ENCODE measurements at places on chromosomes 1 and 21.

- peak; percentile 94 for DNase-seq
These were observed at the start of gene TXNIP for GRCh38 chr1:145996433-145997015. TXNIP (minus strand) TSS chr1:145996579; CDS start chr1:145996266, 313 bp downstream.

DNA sequence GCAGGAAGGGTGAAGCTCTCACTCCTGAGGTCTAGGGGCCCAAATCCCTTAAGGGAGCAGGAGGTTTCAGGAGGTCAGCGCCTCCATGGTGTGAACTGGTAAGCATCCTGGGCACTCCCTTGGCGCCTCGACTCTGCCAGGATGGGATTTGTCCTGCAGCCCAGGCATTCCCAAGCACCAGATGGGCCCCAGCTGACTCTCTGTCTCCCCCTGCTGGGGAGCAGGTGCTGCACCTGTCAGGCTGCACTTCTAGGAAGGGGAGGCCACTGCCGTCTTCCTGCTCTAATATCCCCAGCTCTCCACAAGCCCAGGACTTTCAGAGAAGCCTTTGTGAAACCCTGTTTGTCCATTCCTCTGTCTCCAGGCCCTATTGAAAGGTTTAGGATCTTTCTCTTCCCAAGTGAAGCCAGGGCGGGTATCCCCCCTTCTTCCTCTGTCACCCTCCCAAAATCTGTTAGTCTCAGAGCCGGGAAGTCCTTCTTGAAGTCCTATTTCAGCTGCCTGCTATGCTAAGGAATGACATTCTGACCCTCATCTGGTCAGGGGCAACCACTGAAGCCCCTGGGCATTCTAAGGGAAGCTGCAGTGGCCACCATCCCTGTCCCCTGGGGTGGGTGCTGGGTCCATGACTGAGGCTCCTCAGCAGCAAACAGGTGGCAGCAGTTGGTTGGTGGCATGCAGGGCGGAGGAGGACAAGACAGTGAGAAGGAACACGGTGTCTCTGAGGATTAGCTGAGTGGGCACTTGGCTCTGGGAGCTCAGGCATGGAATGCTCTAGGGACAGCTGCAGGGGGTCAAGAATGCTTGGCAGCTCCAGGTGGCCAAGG, 3.2 kb downstream of the MYBPH start:
- DNase-seq: peak; percentile 42

DNA sequence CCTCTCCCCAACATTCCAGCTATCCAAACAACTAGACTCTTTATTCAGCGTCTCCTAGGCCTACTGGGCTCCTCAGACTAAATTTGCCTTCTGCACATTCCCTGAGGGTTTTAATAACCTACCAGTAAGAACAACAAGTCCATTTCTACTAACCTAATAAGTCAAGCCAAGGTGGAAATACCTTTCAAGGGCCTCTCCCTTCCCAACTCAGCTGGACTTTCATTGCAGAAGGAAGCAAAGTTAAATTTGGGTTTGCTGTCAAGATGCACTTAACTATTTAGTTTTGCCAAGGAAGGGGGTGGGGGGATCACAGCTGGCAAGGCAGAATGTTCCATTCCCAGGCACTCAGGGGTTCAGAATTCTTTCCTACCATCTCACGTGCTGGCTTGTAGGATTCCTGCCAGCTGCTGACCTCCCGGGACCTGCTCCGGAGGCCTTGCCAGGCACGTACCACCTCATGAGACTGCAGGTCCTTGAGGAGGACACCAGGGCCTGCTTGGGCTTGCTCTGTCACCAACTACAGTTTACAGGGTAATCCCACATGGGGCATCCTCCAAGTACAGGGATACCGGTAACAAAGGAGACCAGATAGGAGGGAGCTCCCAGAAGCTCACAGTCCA, 29.8 kb downstream of the SLC30A1 start:
- DNase-seq: no peak

DNA sequence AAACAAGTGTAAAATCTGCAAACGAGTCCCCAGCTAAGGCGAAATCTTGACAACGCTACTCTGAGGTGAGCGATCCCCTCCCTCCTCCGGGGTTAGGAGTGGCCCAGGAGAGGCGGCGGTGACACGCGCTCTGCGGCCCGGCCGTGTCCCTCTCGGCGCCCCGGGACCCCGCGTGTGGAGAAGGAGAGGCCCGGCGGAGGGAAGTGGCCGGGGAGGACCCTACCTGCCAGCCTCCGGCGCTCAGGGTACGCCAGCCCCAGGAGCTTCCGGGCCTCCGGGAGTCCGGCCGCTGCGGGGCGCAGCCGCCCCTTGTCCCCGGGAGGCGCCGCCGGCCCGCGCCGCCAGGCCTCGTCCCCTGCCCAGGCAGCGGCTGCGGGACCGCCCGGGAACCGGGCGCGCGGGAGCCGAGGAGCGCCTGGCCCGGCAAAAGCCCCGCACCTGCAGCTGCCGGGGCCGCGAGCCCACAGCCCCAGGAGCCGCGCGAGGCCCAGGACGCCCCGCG, 543 bp downstream of the ABCB10 start:
- peak; percentile 16 for DNase-seq

DNA sequence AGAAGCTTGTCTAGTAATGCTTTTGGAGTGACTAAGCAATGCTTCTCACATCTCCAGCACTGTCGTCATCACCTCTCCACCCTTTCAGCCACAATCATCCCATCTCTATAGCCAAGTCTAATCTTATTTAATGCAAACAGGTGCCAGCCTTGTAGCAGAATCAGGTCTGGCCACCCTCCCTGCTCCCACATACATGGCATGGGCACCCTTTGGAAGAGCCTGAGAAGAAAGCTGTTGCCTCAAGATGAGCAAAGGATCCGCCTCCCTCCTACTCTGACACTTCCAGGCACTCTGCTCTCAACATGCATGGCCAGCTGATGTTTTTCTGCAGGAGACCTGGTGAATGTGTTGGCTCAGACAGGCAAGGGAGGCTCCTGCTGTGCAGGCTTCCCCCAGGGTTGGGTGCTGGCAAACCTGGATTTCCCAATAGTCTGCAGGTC, 113.1 kb upstream of the GRIK3 start:
- DNase-seq: no peak

GRCh38 chr1:178023181-178023618, 53.3 kb upstream of the SEC16B start:
- DNase-seq: no peak

DNA sequence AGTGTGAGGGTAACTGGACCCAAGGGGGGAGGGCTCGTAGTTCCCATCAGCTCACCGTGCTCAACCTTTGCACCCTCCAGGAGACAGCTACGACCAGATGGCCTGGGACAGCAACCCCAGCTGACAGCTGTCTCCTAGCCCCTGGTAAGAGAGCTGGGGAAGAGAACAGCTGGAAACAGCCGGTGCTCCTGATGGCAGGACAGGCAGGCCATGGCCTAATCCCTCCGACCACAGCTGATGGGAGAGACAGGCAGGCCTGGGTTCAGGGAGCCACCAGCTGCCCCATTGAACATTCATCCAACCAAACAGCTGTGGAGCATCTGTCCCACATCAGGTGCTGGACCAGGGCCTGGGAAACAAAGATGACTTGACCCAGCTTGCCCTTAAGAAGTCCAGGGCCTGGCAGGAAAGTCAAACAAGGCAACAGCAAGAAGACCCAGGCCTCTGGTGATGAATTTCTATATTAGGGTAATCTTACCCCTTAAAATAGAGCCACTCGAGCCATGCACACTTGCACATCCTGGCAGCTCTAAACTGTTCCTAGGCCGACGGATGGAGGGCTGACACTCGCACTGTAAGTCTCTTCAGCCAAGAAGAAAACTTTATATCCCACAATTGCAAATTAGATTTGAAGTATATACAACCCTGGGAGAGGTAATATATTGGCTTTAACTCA, 12.2 kb downstream of the OLFML2B start:
- DNase-seq: no peak

GRCh38 chr1:12416101-12416500, 186.3 kb downstream of the VPS13D start:
- no peak for DNase-seq

GRCh38 chr1:2638466-2639115, 5.8 kb upstream of the MMEL1 start:
- DNase-seq: no peak

DNA sequence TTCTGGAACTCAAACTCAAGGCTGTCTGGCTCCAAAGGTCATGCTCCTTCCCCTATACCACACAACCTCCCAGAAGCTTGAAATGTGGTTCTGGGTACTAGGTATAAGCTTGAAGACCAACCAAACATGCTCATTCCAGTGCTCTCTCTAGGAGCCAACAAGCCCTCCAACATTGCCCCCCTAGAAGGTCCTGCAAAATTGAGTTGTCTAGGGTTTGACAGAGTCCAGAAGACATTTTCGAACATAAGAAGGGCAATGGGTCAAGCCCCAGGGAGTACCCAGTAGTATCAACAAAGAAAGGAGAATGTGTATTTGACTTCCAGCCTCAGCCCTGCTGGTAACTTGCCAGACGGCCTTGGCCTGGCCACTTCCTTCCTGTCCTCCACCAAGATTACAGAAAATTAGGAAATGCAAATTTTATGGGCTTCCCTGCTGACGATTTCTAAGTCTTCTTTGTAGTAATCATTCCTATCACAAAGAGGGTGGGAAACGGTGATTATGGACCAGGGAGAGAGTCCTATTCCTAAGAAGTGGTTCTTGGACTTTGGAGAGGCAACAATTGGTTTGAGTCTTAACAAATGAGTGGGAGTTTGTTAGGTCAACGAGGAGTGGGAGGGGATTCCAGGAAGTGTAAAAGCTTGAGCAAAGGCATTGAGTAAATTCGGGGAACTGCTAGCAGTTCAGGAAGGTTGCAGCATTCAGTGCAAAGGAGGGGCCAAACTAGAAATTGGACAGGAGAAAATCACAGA, 18.7 kb upstream of the SLAMF1 start:
- peak; percentile 47 for DNase-seq

DNA sequence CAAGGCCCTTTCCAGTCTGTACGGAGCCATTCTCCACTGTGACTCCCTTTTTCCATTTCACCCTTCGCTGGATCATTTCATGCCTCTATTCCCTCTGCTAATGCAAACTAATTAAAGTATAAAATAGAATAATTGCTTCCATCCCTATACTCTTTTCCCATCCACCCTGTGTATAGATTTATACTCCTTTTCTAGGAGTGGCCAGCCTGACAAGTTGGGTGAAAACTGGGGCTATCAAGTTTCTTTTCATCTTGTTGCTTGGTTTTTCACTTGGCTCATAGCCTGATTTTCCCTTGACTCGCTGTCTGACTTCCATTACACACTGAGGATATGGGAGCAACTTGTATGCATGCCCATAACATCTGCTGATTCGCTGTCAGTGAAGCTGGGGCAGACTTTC, 107.0 kb downstream of the PLXNA2 start:
- DNase-seq: no peak

GRCh38 chr1:110786802-110787327, 86.1 kb upstream of the CD53 start:
- no peak for DNase-seq

DNA sequence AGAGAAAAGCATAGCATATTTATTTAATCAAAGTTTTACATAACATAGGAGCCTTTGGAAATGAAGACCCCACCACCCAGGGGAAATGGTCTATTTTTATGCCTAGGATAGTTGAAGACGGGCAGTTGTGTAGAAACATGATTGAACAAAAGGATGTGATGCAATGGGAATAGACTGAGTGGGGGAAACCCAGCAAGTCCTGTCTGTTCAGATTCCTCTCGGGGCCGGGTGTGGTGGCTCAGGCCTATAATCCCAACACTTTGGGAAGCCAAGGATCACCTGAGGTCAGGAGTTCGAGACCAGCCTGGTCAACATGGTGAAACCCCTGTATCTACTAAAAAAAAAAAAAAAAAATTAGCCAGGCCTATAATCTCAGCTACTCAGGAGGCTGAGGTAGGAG, 298.3 kb downstream of the MATN1 start:
- no peak for DNase-seq

- no peak for DNase-seq
These were observed 21.8 kb downstream of the COA7 start for GRCh38 chr1:52676249-52676903.

DNA sequence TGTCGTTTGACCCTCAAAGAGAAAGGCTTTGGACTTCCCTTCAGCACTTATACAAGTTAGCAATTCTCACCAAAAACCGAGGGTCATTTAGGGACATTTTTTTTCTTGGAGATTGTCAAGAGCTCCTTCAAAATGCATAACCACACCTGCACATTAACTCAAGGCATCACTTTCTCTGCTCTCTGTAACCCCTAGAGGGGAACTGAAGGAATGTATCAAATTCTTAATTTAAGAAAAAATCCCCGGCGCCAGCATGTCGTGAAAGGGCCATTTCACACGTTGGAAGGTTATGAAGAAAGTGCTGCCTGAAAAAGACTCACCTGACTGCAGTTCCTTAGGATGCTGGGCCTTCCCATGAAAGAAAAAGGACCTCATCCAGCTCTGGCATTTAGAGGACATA, 131.6 kb upstream of the ZC3H12A start:
- no peak for DNase-seq

DNA sequence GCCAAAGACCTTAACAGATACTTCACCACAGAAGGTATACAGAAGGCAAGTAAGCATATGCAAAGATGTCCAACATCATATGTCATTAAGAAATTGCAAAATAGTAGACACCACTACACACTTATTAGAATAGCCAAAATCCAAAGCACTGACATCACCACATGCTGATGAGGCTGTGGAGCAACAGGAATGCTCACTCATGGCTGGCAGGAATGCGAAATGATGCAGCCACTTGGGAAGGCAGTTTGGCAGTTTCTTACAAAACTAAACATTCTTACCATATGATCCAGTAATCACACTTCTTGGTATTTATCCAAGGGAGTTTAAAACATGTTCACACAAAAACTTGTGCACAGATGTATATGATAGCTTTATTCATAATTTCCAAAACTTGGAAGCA, 261.2 kb upstream of the AJAP1 start:
- no peak for DNase-seq
